Renal cortical epithelial cell (primary cell): ENCODE measurements at places on chromosomes 6 and 20.

DNA sequence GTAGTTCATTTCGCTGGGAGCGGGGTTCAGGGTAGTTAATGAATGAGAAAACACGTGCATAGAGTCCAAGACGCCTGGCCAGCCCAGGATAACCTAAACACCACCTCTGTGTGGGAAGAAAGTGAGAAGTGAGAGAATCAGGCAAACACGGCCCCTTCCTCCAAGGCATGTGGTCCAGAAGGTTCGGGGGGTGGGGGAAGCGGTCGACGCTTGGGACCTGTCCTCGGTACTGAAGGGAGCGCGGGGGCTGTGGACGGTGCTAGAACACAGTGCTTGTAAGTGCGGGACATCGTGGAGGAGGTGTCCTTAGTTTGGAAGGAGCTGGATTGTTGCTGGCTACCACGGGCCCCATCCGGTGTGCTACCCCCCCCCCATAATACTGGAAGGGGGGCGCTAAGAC is 1.7 kb upstream of the VSTM2L start:
- DNase-seq: no peak

DNA sequence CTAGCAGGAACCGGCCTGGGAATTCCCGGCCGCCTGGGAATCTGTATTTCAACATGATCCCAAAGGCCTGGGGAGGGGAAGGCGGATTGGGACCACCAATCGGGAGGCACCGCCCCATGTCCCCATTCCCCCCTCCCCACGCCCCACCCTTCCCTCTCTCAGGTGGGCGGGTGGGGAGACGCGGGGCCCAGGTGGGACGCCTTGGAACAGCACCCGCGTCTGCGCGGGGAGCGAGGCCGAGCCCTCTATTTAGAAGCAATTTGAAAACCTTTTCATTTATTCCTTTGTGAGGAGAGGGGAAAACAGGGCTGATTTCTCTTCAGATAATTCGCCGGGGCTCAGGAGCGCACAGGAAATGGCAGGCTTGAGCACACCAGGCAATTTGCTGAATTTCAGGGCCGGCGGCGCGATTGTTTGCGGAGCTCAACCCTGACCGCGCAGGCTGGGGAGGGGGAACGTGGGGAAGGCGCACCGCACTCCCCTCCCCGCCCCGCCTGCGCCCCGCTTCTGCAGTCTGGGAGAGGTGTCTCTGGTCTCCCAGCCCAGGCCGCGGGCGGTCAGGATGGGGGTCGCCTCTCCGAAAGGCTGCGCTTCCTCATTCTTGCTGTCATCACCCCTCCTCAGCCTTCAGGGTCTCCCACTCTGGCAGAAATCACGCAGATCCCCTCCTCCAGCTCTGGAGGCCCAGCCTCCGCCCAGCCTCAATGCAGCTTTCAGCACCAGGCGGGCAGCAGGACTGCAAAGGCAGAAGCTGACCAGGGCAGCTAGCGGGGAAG is 170.0 kb downstream of the GRM4 start:
- DNase-seq: no peak

DNA sequence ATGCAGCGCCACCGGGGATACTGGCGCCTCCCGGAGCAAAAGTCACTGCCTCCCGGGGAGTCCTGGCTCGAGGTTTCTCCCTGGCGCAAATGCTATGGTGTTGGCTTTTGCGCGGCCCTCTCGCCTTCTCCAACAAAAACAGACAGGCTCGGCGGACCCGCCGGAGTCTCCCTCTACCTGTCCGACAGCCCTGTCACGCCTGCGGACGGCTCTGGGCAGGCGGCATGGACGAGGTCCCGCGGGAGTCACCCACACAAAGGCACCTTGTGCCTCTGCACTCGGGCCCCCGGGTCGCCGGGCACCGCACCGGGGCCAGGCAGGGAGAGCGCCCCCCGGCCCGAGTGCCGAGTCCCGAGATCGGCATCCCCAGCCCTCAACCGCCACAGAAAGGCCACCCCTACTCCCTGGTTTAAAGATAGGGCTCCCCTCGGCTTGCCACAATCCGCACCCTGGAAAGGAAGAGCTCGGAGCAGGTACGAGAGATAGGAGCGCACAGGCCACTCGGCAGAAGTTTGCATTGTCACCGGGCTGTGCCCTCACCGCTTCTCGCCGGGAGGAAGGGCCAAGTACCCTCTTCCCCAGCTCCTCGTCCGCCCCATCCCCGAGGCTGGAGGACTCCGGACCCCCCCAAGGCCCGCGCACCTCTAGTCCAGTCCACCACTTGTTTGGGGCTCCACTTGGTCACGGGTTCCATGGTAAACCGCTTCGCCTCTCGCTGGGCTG is 903 bp downstream of the CNKSR3 start:
- no peak for DNase-seq

GRCh38 chr20:63264519-63264918 is 8.1 kb upstream of the ARFGAP1 start:
- DNase-seq: peak; percentile 14

DNA sequence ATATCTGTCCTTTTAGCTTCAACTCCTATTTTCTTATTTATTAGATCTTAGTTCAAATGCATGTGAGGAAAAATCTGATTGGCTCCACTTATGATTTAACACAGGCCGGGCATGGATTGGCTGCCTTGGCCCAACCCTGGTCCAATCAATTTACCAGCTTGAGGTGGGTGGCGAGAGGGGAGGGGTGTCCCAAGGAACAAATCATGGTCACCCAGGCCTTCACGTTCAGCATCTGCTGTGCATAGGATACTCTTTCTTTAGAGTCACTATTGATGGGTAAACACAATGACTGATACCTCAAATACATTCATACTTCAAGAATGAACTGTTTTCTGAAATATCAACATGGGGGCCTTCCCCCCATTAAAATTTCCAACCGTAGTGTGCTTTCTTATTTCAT is 14.9 kb upstream of the BACH2 start:
- DNase-seq: no peak

GRCh38 chr6:167005350-167006159 is 6.4 kb downstream of the CEP43 start:
- no peak for DNase-seq

DNA sequence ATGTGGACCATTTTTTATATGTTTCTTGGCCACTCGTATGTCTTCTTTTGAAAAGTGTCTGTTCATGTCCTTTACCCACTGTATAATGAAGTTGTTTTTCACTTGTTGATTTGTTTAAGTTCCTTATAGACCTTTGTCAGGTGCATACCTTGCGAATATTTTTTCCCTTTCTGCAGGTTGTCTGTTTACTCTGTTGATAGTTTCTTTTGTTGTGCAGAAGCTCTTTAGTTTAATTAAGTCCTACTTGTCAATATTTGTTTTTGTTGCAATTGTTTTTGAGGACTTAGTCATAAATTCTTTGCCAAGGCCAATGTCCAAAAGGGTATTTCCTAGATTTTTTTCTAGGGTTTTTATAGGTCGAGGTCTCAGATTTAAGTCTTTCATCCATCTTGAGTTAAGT is 66.2 kb downstream of the UNC5CL start:
- DNase-seq: no peak

- DNase-seq: no peak
Measured at GRCh38 chr20:53364646-53365045, 229.0 kb downstream of the ZNF217 start.

DNA sequence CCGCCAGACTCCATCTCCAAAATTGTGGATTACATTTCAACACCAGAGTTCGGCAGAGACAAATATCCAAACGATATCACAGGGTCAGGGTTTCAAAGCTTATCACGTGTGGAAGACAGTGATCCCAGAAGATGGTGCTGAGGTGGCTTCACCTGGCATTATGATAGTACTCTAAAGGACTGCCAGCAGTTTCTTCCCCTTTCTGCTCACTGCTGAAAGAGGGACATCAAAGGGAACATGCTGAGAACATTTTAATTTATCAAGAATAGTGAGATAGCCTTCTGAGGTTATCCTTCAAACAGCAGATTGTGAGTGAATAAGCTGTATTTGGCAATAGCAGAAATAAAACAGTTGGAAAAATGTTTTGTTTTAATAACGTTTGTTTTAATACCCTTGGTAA is 79.7 kb downstream of the FIG4 start:
- no peak for DNase-seq

DNA sequence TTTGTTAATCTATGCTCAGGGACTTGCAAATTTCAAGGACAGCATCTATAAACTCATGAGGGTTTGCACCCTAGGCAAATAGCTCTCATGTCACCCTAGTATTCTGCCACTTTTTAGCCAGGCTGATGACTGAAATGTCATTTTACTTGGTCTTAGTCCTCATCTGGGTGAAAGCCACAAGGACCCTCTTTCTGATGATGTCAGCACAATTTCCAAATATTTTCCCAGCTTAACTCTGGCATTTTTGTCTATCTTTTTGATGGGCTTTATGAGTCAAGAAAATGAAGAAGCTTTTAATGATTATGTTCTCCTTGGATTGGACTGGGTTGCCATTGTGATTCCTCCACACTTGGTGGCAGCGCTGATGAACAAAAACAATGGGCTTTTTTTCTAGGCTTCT is 420.1 kb upstream of the BTBD3 start:
- DNase-seq: no peak

DNA sequence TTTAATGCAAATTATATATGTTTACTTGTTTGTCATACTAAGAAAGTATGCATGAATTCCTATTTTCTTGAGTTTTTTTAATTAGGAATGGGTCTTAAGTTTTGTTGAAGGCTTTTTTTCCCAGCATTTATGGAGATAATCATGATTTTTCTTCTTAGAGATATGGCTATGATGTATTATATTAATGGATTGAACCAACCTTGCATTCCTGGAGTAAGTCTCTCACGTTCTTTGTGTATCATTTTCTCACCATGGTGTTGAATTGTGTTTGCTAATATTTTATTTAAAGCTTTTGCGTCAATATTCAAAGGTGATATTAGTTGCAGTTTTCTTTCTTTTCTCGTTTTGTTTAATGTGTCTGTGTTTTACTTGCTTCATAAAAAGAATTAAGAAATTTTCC is 48.4 kb upstream of the SLC35D3 start:
- DNase-seq: peak; percentile 3

DNA sequence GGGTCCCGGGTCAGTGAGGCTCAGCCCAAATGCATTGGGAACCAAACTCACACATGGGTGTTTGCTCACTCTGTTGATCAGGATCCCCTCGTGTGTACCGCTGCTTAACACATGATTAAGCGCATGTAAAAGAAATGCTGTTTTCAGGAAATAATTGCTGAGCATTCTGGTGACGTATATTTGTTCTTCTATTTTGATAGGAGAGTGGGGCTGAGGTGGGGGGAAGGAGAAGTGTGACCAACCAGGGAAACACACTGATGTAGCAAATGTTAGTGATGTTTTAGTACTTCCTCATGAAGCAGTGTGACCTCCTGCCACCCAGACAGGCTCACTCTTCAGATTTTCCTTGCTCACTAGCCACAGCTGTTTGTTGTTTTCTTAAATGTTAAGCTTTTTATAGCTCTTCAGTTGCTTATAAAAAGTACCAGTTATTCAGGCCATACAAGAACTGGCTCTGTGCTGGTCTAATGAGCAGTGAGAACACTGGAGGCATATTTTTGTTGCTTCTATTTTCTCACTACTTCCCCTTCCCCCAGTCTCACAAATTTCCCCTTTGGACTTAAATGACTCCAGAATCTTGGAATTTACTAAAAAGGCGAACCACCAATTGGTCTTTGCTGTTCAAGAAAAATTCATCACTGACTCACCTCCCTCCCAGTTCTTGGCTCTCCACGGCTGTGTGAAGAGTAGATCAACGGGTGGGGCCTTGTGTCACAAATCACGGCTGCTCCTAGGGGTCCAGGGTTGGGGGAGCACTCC is 79.2 kb upstream of the BACH2 start:
- peak; percentile 92 for DNase-seq

GRCh38 chr20:48444249-48444648 is 383.6 kb downstream of the PREX1 start:
- no peak for DNase-seq

GRCh38 chr6:134123666-134124208 is 71.3 kb upstream of the SLC2A12 start:
- DNase-seq: peak; percentile 76

DNA sequence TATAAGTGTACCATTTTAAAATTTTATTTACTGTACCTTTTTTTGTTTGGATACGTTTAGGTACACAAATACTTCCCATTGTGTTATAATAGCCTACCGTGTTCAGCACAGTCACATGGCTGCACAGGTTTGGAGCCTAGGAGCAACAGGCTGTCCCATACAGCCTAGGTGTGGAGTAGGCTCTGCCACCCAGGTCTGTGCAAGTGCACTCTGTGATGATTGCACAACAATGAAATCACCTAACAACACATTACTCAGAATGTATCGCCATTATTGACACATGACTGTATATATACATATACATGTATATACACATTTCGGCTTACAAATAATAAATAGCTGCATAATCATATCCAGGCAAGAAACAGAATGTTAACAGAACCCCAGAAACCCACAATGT is 15.4 kb downstream of the SERAC1 start:
- DNase-seq: no peak

DNA sequence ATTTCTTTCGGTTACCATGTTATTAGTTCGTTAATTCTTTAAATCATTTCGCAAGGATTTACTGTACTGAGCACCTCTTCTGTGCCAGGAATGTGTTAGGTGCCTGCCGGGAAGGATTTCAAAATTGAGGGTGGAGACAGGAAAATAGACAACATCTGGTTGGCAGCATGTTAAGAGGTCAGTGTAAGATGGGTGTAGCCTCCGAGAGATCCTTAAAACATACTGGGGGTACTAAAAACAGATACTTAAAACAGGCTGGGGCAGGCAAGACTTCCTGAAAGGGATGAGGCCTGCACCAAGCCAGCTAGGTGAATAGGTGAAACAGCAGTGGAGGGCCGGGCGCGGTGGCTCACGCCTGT is 178.0 kb upstream of the SGK1 start:
- DNase-seq: peak; percentile 55
